ENCODE measurements at places on chromosomes 1 and 21. TPM values are rescaled to one million over a fixed set of nuclear protein-coding genes. Genes with fewer than 3 reads are reported as not detected.

SFPQ gene
- 423 TPM for total RNA-seq

GRCh38 chr1:15028102-15028501 is 125.4 kb upstream of the TMEM51 start:
- no peak for DNase-seq

DNA sequence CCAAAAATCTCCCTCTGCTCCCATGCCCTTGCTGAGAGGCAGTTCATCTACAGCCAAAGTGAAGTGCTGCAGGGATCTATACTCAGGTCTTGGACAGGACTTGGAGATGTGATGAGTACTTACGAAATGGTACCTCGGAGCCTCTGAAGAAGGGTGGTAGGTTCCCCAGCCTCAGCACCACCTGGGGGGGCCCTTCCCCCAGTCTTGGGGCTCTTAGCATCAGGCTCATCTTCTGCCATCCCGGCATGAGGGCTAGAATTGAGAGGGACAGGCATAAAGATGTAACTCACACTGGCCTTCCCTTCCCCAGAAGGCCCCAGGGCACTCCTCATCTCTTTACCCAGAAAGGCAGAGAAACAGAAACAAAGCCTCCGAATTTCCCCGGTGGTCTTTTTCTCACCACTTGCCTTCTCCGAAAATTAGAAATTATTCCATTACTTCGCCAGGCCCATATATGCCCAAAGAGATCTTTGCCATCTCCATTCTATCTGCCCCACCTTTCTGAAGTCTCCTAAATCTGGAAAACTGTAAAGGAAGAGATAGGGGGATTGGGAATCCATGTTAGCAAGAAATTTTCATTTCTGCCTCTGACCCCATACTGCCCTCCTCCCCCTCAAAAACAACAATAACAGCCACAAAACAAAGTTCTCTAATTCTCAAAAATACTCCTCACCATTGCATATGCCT is 827 bp downstream of the RFX5 start:
- DNase-seq, result peak; percentile 15

- DNase-seq, result no peak
Observed at GRCh38 chr1:95168761-95169351, 51.7 kb downstream of the TLCD4 start.

- no peak for DNase-seq
Observed at GRCh38 chr1:53591924-53592323, 132.7 kb downstream of the DMRTB1 start.

Data from activated naive CD8-positive, alpha-beta T cell treated with anti-CD3 and anti-CD28 coated beads for 36 hours (primary cell).